ENCODE measurements at places on chromosomes 2 and 18.

DNA sequence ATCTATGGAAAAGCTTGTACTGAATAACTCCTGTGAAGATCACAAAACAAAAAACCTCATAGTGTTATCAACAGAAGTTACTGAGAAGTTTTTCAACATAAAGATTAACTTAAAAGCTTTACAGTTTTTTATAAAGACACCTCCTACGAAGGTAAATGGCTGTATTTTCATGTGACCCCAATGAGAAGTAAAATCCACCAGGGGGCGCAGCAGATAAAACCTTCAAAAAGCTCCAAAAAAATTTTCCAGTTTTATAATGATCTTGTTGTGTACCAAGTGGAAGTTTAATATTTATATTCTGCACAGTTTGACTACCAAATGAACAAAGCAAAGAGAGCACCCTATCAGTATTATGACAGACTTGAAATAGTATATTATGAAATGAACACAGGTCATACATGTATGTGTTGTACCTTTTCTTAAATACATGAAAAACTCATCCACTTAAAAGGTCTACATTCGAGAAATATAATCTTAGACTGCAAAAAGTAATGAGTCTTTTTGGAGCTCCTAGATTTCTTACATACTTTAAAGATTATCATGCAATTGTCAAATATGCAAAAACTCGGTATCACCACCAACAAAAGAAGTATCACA is 38.5 kb downstream of the PNO1 start:
- DNase-seq, result peak; percentile 40

GRCh38 chr2:105052773-105053172 is 14.9 kb downstream of the MRPS9 start:
- DNase-seq, result no peak

DNA sequence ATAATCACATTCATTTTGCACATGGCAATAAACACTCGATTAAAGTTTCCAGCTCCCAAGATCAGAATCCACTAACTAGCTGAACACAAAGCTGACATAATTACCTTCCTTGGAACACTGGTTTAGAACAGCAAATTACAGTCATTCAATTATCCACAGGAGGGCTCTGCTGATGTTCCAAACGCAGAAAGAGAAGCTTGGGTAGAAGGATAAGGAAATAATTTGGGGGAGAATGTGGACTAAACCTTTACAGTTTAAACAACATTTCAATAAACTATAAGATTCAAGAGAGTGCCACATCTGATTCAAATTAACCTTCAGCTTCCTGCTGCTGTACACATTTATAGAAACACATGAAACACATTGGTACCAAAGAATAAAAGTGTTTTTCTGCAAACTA is 67.8 kb upstream of the ARL4C start:
- no peak for DNase-seq

DNA sequence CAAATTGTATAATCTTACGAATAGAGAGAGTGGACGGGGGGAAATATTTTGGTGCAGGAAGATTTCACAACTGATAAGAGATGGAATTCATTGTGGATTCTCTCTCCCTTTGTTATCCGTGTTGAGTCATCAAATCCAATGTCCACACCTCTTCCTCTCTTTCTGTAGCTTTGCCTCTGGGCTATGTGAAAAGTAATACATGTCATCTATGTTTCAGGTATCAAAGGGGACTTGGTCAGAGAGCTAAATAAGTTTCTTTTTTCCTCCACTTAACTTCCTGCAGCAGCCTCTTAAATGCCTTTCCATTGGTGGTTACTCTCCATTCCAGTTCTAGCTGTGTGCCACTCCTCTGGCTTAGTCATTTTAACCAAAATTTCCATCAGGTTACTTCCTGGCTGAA is 169.3 kb upstream of the NXPH2 start:
- DNase-seq, result no peak

DNA sequence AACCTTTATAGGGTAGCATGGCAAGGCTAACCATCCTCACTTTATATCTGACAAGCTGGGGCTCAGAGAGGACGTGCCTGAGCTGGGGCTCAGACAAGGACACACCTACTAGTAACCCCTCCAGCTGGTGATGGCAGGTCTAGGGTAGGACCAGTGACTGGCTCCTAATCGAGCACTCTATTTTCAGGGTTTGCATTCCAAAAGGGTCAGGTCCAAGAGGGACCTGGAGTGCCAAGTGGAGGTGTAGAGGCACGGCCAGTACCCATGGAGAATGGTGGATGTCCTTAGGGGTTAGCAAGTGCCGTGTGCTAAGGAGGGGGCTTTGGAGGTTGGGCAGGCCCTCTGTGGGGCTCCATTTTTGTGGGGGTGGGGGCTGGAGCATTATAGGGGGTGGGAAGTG is 1.2 kb upstream of the DES start:
- no peak for DNase-seq

DNA sequence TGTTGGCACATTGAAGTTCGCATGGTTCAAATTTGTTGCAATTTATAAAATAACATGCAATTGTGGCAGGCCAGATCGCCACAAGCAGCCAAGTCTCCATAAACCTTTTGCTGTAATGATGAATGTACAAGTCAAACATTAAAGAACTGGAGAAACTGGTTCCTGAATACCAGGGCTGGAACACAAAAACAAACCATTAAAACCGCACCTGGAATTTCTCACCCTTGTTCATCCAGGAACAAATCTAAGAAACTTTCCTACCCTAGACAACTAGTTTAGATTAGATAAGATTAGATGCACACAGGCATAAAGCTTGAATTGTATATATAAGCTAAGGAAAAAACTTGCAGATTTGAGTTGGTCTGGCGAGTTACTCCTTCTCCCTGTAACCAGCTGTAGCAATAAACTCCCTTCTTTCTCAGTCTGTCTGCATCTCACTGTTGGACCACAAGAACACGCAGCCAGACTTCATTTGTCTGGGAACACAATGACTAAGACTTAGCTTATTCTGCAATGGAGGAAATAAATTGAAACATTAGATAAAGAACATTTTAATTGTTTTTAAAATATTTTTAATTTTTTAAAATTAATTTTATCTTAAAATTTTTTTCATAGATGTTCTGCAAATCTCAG is 1835.5 kb upstream of the LRRTM1 start:
- DNase-seq, result no peak

- peak; percentile 32 for DNase-seq
These were observed 165.0 kb downstream of the ZEB2 start for GRCh38 chr2:144354953-144355352.

GRCh38 chr18:35089382-35089781 is 48.2 kb downstream of the MAPRE2 start:
- no peak for DNase-seq

DNA sequence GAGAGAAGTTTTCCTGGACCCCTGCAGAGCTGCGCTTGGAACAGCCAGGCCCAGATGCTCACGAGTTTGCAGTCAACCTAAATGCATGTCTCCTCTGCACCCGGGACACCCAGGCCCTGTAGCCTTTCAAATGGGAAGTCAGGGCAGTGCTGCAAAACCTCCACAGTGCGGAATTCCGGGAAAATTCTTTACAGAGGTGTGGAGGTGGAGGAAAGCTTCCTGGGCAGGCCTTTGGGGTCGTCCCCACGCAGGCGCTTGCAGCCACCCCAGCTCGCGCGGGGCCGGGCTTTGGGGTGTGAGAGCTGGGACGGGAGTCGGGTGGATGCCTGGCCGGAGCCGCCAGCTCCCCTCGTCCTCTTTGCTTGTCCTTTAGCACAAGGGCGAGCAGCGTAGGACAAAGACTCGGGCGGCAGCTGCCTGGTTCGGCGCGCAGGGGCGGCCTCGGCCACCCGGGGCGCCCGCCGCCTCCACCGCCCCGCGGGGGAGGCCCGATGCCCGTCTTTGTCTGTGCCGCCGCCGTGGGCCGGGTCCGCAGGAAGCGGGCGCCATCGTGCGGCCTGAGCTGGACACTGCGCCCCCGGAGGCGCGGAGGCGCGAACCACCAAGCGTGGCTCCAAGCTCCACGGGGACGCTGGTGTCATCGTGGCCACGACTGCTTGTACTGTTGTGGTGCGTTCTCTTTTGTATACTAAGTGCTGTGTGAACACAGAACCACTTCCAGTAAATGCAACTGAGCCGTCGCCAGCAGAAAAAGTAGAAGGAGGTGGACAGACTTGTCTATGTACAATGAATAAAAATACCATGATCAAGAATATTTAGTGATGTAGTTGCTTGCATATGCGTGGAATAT is 28.2 kb upstream of the BCL11A start:
- DNase-seq, result peak; percentile 55

GRCh38 chr2:170530284-170530745 is 184.8 kb upstream of the SP5 start:
- DNase-seq, result no peak

- no peak for DNase-seq
These were observed 69.3 kb downstream of the LBH start for GRCh38 chr2:30300456-30301221.

GRCh38 chr2:47534179-47534919 is 131.4 kb downstream of the MSH2 start:
- DNase-seq, result peak; percentile 94

DNA sequence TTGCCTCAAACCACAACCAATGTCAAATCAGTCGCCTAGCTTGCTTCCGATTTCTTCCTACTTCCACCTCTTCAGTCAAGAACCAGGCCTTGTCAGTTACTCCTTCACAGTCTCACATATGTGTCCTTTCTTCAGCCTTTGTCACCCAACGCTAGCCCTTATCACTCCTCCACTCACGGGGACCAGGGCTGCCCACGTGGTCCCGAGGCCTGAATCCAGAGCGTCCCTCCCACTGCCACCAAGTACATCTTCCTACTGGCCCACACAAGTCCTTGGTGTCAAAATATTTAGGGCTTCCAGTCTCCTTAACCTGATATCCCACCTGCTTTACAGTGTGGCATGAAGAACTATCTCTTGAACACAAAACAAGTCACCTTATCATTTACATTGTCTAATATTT is 119.1 kb upstream of the SPRED2 start:
- DNase-seq, result no peak

DNA sequence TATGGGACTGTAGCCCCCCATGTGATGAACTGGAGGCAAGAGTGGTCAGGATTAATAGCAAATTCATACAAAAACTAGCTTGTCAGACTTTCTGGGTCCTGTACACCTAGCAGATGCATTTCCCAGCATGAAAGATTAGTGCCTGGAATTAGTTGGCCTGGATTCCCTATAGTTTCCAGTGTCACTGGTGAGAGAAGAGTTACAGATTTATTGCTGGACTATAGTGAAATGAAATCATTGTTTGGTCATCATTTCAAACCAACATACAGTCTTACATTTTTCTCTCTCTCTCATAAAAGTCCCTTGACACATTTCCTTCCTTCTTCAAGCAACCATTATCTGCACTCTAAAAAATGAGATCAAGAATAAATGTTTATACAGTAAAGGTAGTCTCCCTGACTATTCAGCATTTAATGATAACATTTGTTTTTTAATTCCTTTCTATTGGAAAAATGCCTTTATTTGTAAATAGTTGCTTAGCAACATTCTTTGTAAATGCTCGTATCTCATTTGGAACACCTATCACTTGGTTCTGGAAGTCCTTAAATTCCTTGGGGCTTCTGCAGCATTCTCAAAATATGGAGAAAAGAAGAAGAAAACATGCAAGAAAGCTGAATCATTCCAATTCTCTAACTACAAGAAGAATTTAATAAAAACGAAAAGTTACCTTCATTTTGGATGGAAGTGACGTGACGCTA is 144.4 kb downstream of the MREG start:
- no peak for DNase-seq

DNA sequence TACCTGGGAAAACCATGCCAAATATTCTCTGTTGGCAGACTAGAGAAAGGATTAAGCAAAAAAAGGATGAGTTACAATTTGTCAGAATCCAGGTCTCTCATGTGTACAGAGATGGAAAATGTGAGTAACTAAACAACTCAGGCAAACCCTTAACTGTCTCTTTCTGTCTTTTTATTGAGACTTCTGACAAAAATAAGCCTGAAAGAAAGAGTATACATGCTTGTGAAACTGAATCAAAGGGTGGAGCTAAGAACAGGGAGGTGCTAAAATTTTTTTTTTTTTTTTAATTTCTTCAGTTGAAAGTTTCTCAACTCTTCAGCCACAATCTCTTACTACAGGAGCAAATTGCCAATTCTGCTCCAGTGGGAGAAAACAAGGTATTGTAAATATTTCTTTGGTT is at the start of gene SERPINB10:
TSS of gene SERPINB10 (plus strand) at position 295 of the 400 bp plus-strand sequence. CDS start 7,553 bp downstream, outside the sequence.
- DNase-seq, result no peak

DNA sequence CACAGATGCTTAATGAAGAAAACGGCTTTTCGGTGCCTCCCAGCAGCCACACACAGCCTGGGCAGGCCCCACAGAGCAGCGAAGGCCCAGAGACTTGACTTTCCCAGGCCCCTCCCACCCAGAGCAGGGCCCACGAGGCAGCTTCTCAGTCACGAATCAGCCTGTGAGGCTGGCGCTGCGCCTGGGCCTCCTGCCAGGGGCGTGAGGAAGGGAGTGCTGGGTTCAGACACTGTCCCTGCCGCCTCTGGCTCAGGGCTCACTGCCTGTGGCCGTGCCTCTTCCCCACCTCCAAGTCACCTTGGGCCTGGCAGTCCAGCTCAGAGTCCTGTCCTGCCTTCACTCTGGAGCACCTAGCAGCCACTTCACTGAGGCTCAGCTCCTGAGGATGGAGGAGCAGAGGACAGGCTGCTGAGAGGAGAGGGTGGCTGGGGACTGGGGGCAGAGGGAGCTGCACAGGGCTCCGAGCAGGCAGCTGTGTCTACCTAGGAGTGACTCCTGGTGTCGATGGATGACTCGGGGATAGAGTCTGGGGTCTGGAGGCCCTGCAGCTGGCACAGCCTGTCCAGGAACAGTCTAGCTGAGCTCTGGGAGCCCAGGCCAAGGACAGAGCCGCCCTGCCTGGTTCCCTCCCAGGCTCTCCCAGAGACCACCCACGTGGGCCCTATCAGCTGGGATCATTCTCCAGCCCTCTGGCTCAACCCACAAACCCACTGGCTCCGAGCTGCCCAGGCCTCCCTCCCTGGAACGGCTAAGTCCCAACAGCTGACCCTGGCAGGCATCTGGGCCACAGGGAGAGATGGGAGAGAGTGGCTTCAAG is 36.4 kb upstream of the FOSL2 start:
- DNase-seq, result no peak

GRCh38 chr18:41128126-41128525 is 826.9 kb upstream of the PIK3C3 start:
- no peak for DNase-seq

- DNase-seq, result no peak
These were observed 39.8 kb downstream of the TRAK2 start for GRCh38 chr2:201411421-201411820.

- DNase-seq, result no peak
These were observed 2.5 kb downstream of the ADI1 start for GRCh38 chr2:3516831-3517230.

- DNase-seq, result no peak
These were observed 144.7 kb downstream of the TRIB2 start for GRCh38 chr2:12861344-12861930.

DNA sequence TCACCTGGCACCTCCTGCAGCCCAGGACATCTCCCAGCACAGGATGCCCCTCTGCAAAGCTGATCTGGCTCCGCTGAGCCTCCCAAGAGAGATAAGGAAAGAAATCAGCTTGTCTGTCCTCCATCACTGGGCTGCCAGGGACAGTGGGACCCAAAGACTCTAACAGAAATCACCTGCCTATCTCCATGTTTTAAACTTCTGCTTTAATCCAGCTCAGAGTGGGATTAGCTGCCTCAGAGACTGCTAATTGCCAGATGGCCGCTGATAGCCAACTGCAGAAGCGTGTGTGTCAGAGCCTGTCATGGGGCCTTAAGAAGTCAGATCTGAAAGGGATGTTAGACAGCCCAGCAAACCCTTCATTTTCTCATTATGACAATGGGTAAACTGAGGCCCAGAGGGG is 389.4 kb upstream of the KLHL29 start:
- DNase-seq, result no peak
